ENCODE measurements at places on chromosomes 1 and 21.

DNA sequence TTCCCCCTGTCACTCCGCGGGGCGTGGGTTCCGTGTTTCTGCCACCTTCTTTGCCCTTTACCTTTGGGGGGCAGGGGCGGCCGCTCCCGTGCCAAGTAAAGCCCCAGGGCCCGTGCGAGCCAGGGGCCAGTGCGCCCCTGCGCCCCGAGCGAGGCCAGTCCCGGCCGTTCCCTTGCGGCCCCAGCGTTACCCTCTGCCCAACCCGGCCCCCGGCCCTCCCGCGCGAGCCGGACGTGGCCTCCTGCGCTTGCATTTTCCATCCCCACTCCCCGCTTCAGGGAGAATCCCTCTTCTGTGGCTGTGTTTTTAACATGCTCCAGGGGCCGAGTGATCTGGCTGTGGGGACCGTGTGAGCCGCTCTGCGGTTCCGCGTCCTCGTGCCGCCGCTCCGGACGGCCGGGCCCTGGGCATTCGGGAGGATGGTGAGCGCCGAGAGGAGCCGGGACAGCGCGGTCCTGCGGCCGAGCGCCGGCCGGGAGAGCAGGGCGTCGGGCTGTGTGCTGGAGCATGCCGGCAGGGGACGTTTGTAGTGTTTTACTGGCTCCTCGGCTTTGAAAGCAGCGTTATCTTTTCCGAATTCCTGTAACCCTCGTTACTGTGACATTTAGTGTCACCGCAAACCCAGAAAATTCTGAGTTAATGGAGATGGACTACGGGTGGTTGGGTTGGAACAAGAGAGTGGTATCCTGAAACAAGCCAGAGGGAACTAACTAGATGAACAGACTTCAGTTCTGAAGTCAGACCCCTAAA is 1.0 kb downstream of the GALNT2 start:
- DNase-seq: peak; percentile 10

GRCh38 chr1:196308176-196308575 is 300.1 kb downstream of the KCNT2 start:
- no peak for DNase-seq

DNA sequence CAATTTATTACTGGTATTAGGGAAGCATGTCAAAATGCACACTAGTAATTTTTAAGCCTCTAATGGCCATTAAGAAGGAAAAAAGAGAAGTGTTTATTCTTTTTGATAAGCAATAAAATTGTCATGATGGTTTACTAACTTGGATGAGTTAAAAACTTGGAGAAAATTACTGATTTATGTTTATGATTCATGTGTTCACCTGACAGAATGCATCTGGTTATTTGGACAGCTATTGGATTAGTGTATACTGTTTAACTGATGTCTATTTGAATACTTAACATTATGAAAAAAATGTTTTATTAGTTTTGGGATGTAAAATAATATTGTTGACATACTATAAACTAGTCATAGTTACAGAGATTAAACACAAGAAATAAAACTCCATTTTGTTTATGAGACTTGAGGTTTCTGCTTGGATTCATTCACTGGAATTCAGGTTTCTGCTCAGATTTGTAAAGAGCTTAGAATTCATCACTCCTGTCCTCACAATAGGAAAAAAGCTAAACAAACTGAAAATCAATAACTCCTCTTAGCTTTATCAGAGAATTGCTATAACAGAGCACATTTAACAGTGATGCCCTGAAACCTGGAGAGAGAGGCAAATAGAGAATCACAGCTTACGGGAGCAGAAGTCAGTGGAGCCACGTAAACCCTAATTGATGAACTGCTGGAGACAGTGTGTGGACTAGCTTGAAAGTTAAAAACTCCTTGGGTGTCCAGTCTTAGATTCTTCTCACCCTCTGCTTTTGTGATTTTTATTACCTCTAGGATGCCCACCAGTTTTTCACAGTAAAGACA is 56.7 kb downstream of the RALGPS2 start:
- no peak for DNase-seq

GRCh38 chr1:227321035-227321434 is 2.7 kb upstream of the CDC42BPA start:
- DNase-seq: no peak

DNA sequence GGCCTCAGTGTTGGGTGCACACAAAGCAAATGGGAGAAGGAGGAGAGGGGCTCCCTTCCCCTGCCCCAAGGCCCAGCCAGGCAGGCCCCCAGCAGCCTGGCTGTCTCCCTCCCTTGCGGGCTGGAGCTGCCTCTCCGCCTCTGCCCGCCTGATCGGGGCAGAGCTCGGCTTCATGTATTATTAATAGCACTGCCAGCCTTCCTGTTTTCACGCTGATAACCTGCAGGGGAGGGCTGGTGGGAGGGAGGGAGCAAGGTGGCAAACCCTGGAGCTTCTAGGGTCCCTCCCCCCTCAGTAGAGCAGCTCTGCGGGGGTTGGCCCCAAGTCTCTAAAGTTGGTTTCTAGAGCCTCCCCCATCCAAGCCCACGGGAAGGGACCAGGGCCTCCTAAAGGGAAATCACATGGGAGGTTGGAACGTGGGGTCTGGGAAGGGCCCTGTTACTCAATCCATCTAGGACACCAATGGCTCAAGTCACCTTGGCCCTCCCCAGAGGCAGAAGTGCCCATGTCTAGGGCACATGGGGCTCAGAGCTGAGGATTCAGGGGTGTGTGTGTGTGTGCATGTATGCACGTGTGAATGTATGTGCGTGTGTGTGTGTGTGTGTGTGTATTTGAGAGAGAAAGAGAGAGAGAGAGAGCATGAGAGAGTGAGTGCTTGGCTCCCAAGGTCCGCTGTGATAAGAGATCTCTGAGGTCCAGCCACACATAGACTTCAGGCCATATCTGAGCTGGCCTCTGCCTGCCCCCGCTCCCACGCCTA is 21.8 kb upstream of the POU3F1 start:
- no peak for DNase-seq

DNA sequence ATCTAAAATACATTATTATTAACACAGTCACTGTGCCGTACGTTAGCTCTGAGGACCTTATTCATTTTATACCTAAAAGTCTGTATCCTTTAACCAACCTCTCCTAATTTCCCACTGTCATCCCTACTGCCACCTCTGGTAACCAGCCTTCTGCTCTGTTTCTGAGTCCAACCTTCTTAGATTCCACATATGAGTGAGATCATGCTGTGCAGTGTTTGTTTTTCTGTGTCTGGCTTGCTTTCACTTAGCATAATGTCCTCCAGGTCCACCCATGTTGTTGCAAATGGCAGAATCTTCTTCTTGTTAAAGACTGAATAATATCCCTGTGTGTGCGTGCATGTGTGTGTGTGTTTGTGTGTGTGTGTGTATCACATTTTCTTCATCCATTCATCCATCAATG is 64.2 kb downstream of the ETS2 start:
- no peak for DNase-seq

- no peak for DNase-seq
These were observed 16.4 kb upstream of the ATP1A1 start for GRCh38 chr1:116356673-116357072.

DNA sequence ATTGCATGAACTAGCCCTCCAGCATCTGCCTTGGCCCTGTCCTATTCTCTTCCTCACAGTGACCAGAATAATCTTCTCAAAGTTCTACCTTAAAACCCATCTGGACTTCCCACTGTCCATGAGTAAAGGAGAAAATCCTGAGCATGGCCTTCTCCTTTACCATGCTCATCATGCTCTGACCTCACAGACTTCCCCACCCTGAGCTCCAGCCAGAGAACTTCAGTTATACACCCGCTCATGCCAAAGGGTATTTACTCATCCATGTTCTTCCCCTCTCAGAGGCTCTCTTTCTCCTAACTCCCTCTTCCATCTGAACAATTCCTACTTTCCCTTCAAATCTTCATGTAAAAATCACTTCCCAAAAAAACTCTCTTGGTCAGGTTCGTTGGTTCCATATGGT is 188.4 kb downstream of the SETD4 start:
- DNase-seq: no peak

DNA sequence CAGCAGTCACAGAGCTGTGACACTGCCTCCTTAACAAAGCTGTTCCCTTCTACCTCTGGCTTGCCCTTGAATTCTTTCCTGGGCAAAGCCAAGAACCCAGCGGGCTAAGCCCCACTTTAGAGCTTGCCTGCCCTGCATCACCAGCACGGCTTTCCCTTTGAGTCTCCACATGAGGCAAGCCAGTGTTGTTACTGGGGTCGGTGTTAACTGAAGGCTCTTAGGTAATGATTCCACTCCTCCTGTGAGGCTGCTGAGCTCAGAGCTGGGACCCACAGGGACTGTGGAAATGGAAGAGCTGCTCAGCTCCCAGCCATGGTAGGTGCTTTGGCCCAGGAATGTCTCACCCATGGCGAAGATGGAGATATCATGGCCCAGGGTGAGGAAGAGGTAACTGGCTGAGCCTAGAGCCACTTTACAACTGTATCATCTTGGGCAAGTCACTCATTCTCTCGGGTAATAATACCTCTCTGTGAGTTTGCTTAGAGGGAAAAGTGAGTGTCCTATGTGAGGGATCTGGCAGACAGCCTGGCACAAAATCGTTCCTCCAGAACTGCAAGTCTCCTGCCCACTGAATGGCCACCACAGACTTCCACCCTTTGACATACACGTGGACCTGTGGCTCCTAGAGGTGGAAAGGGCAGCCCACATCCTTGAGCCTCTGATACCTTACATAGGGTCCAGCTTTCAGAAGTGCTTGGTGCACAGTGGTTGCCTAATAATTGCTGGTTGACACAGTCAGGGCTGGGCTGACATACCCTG is 654.1 kb downstream of the PTPRU start:
- no peak for DNase-seq

DNA sequence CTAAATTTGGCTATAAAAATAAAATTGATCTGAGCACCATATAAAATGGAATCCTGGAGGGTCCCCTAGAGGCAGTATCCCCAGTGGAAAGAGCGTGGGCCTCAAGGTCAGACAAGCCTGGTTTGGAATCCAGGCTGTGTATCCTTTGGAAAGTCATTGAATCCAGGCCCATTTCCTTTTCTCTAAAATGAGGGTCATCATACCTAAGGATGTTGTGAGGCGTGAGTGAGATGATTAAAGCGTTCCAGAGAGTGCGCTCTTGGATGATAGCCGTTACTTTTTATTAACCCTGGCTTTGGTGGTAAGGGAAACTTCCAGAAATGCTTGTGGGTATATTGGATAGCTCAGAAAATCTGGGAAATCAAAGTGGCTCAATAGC is 683 bp upstream of the ZNF436 start:
- DNase-seq: no peak

DNA sequence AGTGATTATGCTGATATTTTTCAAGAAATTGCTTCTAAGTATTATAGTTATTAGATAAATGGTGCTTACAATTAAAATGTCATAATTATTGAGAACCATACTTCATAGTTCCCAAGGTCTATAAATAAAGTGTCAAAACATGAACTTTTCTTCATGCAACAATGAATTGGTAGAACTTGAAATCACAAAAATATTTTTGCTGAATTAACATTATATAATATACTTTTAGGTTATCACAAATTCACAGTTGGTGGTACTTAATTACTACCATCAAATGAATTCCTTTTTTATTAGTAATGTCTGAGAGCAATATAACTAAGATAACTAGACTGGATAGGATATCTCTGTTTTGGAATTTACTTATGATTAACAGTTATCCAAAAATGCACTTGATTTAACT is 4.7 kb downstream of the DNM3 start:
- no peak for DNase-seq

DNA sequence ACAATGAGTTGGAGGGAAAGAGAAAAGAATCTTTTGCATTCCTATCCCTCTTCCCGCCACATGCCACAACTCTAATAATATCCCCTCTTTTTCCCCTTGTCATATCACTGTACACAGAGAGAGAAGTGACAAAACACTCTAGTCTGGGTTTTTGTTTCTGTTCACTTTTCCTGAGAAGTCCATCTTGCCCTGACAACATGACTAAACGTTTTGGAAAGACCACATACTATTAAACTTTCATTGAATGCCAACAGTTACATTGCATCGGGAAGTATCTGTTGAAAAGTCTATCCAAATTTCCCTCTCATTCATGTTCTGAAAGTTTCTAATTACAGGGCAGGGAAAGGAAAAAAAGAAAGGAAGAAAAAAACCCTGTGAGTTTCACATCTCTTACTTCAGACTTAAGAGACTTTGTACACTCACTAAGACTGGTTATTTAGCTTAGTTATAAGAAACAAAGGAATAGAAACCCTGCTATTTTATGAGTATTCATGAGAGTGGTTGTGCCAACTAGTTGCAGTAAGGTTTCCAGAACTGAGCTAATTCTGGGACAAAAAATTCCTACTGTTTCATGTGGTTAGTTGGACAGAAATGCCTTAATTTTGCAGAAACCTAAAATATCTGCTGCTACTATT is 16.9 kb downstream of the PLA2G4A start:
- DNase-seq: no peak
